HCT116 (cell line): ENCODE measurements at places on chromosomes 3 and 15. TPM values are rescaled to one million over a fixed set of nuclear protein-coding genes. Genes with fewer than 3 reads are reported as not detected.

The CFAP100 gene
- not detected for total RNA-seq

The CHST13 gene
- total RNA-seq = 0.91 TPM

The TMEM207 gene
- not detected for total RNA-seq

The PTH1R gene
- total RNA-seq = 0.32 TPM

The COL7A1 gene
- 11.4 TPM for total RNA-seq

The COLQ gene
- 1.9 TPM for total RNA-seq

The NANOGP8 gene
- not detected for total RNA-seq

The SUCNR1 gene
- 0.17 TPM for total RNA-seq

The ACP3 gene
- total RNA-seq = 0.79 TPM

The GPR62 gene
- not detected for total RNA-seq

The CX3CR1 gene
- total RNA-seq = 0.10 TPM

The FSTL1 gene
- 20.7 TPM for total RNA-seq

The COL6A5 gene
- total RNA-seq = not detected

The DISP2 gene
- 3.3 TPM for total RNA-seq

The NR2E3 gene
- 0.59 TPM for total RNA-seq

The SERINC4 gene
- total RNA-seq = 0.12 TPM

The MST1R gene
- total RNA-seq = 113 TPM
